ENCODE measurements at places on chromosomes 1 and 21.

DNA sequence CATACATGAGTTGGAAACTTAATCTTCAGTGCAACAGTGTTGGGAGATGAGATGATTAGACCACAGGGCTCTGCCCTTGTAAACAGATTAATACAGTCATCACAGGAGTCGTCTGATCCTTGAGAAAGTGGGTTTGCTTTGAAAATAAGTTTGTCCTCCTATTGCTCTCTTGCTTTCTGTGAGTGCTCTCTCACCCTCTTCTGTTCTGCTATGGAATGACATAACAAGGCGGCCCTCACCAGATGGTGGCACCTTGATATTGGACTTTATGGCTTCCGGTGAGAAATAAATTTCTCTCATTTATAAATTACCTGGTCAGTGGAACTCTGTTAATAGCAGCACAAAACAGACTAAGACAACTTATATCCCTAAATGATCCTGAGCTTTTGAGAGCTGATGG is 353.6 kb downstream of the BRINP3 start:
- DNase-seq = no peak
- H3K4me3 ChIP-seq = no peak overlapping the region
- no peaks in the 10 kb centered on the region for H3K4me1 ChIP-seq
- no peaks in the 10 kb centered on the region for H3K27me3 ChIP-seq

GRCh38 chr1:224080115-224080774 is 33.7 kb upstream of the FBXO28 start:
- DNase-seq = no peak
- no peaks in the 10 kb centered on the region for H3K36me3 ChIP-seq
- H3K4me1 ChIP-seq = no peaks in the 10 kb centered on the region

GRCh38 chr1:116825720-116826438 is 71.6 kb downstream of the CD2 start:
- no peak overlapping the region for H3K4me3 ChIP-seq
- H3K27me3 ChIP-seq = no peaks in the 10 kb centered on the region
- H3K27ac ChIP-seq = no peak overlapping the region
- H3K36me3 ChIP-seq = no peaks in the 10 kb centered on the region
- H3K4me1 ChIP-seq = no peaks in the 10 kb centered on the region

GRCh38 chr1:208238710-208239472 is 5.3 kb downstream of the PLXNA2 start:
- peak overlapping the region; percentile 10 for H3K4me3 ChIP-seq
- peak overlapping the region; percentile 58 for H3K27ac ChIP-seq
- no peaks in the 10 kb centered on the region for H3K27me3 ChIP-seq

DNA sequence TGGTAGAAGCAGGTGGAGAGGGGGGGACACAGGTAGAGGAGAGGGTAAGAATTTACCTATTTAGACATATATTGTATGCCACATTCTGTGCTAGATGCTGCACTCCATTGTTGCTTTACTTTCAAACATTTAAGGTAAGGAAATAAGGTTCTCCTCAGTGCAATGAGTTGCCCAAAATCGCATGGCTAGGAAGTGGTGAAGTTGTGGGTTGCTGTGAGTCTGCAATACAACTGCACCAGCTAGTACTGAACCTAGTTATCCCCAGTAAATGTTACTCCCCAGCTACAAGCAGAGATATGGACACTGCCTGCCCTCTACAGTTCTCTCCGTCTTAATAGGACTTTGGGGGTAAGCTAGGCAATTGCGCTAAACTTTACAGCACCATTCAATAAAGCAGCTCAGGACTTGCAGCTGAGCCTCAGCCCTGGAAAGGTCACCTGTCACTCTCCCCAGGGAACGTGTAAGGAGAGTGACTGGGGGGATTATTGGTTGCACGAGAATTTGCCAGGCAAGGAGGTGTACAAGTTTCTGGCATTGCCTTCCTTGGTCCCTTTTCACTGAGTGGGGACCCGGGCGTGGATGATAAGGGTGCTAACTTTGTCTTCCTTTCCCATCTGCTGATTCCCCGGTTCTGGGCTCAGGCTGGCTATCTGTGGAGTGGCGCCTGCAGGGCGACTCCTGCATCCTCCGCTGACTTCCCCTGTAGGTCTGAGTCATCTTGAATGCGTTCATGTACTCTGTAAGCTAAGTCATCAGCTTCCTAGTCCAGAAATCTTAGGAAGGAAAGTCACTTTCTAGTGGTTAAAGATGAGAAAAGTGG is 71.3 kb upstream of the CNTN2 start:
- H3K36me3 ChIP-seq = peaks cover 19% of the 10 kb centered on the region
- H3K27me3 ChIP-seq = no peaks in the 10 kb centered on the region
- H3K4me3 ChIP-seq = no peak overlapping the region
- H3K4me1 ChIP-seq = no peaks in the 10 kb centered on the region
- H3K27ac ChIP-seq = no peak overlapping the region

DNA sequence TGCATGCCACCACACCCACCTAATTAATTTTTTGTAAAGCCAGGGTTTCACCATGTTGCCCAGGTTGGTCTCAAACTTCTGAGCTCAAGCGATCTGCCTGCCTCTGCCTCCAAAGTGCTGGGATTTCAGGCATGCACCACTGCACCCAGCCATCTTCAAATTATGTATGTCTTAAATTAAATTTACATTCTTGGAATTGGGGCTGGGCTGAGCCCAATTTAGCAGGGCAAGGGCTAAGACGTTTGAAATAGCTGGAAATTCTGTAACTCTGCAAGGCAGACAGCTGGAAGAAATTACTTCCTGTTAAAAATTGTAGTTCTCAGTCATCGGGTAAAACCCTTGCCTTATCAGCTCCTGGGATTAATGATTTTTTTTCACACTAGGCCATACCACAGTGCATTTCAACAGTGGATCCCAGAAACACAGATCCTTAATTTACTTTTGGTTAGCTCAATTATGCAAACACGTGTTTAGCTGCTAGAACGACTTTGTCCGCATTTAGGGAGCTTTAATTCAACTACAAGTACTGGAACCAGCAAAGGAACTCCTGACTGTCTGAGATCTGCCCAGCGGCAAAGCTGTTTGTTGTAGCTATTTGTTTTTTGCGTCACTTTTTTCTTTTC is 83.3 kb downstream of the OLFML3 start:
- H3K36me3 ChIP-seq = no peaks in the 10 kb centered on the region
- H3K4me1 ChIP-seq = no peaks in the 10 kb centered on the region
- no peak for DNase-seq
- H3K27ac ChIP-seq = no peak overlapping the region

DNA sequence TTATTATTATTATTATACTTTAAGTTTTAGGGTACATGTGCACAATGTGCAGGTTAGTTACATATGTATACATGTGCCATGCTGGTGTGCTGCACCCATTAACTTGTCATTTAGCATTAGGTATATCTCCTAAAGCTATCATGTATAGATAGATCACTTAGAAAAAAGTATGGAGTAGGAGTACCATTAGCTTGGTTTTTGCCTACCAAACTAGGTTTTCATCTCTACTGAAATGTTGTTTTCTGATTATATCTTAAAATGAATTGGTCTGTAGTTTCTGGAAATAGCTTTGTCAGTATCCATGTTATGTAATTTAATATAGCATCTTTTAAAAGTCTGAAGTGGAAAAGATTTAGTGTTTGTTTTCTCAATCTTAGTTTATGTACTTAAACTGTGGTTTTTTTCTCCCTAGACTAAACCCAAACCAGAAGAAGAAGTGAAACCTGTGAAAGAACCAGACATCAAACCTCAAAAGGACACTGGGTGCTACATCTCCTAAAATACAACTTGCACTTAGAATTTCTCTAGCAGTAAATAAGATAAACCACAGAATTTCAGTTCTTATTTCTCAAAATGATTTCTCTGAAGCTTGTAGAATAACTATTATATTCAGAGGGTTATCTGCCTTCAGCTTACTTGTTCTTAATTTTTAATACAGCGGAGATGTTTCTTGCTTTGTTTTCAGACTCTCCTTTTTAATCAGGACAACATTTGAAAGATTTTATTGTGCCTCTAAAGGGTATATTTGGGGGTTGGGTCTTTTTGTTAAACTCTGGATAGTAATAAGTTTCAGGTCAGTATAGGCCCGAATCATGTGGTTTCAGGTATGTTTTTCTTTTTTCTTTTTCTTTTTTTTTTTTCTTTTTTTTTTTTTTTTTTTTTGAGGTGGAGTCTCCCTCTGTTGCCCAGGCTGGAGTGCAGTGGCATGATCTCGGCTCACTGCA is 4.5 kb upstream of the FAM177B start:
- H3K36me3 ChIP-seq = peaks cover 66% of the 10 kb centered on the region
- no peak overlapping the region for H3K27ac ChIP-seq
- no peak overlapping the region for H3K4me3 ChIP-seq
- no peak for DNase-seq

DNA sequence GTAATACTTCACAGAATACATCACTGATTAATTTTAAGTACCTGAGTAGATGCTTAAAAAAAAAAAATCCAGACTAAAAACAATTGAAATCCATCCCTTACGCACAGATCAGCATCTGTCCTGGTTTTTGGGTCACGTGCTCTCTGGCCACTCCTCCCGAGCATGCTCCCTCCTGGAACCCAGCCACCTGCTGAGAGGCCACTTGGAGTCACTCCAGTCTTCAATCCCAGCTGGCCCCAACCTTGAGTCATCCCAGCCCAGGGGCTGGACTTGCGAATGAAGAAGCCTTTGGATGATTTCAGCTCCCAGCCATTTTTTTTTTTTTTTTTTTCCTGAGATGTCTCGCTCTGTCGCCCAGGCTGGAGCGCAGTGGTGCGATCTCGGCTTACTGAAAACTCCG is 8.9 kb downstream of the MAP1LC3C start:
- H3K27me3 ChIP-seq = no peaks in the 10 kb centered on the region
- H3K4me3 ChIP-seq = no peak overlapping the region
- peak; percentile 70 for DNase-seq
- no peaks in the 10 kb centered on the region for H3K4me1 ChIP-seq

GRCh38 chr1:8317647-8318381 is at the start of gene SLC45A1:
SLC45A1 (plus strand) TSS chr1:8318114; CDS start chr1:8324330, 6,216 bp downstream.
- no peaks in the 10 kb centered on the region for H3K27me3 ChIP-seq
- H3K36me3 ChIP-seq = no peaks in the 10 kb centered on the region
- DNase-seq = peak; percentile 26

DNA sequence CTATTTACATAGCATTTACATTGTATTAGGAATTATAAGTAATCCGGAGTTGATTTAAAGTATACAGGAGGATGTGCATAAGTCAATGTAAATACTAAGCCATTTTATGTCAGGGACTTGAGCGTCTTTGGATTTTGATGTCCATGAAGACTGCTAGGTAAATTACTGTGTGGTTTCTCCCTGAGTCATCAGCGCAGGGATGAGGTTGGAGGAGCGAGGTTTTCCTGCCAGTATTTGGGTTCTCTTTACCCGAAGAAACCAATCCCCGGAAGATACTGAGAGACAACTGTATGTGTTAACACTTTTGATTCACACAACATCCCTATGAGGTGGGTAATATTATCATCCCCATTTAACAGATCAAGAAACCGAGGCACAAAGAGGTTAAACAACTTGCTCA is 29.3 kb downstream of the BATF3 start:
- H3K27me3 ChIP-seq = no peaks in the 10 kb centered on the region
- no peak overlapping the region for H3K27ac ChIP-seq
- no peaks in the 10 kb centered on the region for H3K4me1 ChIP-seq
- no peak overlapping the region for H3K4me3 ChIP-seq
- no peak for DNase-seq

DNA sequence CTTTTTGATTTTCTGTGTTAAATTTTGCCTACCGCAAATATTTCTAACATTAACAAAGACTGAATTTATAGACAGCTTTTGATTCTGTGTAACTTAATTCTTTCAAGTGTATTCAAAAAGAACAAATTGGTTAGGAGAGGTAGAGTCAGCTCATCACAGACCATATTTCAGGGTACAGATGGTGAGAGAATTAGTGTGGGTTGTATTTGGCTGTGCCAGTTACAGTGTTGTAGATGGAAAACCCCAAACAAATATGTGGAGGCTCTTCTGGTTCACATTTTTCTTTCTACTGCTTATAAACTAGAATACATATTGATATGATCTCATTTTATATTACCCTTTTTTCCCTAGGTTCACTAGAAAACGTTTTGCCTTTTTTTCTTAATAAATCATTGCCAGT is 11.1 kb downstream of the RCAN3 start:
- H3K27me3 ChIP-seq = no peaks in the 10 kb centered on the region
- H3K27ac ChIP-seq = no peak overlapping the region

DNA sequence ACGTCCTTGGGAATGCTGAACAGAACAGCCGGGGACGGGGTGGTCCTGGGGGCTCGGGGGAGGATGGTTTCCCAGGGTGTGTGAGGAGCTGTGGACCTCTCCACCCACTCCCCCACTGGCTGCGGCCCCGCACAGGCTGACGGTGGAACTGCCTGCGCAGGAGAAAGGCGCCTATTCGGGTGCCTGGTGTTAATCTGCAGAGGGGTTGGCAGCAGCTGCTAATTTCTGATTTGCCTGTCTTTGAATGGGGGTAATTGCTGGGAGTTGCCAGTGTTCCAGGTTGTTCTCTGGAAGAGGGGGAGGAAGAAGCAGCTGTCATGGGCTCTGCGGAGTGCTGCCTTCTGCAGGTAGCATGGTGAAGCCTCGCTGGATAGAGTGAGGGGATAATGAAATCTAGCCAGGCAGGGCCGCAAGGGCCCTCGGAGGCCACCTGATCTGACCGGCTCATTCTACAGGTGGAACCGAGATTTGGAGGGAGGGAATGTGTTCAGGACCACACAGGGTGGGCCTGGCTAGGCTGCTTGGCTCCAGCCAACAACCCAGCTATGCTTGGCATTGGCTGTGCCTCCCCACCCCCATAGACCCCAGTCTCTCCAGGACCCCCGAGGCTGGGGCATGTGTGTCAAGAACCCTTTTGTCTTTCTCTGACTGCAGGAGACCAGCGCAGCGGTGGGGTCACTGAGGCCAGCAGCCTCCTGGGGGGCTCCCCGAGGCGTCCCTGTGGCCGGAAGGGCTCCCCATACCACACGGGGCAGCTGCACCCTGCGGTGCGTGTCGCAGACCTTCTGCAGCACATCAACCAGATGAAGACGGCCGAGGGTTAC is 67.1 kb downstream of the PTPRU start:
- H3K4me3 ChIP-seq = no peak overlapping the region
- no peak overlapping the region for H3K27ac ChIP-seq
- DNase-seq = no peak
- no peaks in the 10 kb centered on the region for H3K4me1 ChIP-seq
- no peaks in the 10 kb centered on the region for H3K27me3 ChIP-seq

DNA sequence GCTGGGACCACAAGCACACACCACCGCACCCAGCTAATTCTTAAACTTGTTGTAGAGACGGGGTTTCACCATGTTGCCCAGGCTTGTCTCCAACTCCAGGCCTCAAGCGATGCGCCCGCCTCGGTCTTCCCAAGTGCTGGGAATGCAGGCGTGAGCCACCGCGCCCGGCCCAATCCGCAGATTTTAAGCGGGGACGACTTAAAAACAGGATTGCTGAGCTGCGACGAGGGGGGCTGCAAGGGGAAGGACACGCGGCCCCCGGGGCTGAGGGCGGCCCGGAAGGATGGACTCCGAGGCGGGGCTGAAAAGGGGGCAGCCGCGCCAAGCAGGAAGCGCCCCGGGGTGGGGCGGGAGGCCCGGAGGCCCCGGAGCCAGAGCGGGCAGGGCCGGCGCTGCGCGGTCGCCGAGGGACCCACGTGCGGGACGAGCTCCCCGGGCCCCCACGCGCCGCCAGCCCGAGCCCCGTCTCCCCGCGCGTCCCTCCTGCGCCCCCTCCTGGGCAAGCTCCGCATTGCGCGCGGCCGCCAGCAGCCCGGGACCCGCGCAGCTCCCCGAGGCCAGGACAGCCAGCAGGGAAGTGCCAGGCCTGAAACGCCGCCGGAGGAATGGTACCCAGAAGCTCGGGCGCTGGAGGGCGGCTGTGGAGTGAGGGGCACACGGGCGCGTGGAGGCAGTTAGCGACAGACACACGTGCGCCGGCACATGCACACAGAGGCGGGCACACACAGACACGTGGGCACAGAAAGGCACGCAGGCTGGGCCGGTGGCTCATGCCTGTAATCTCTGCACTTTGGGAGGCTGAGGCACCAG is 5.5 kb upstream of the PRKCZ start:
- peaks cover 4% of the 10 kb centered on the region for H3K27me3 ChIP-seq
- no peaks in the 10 kb centered on the region for H3K4me1 ChIP-seq
- H3K4me3 ChIP-seq = peak overlapping the region; percentile 3
- no peaks in the 10 kb centered on the region for H3K36me3 ChIP-seq
- no peak for DNase-seq
- no peak overlapping the region for H3K27ac ChIP-seq
